Keratinocyte (primary cell): ENCODE measurements at places on chromosomes 5 and 9.

DNA sequence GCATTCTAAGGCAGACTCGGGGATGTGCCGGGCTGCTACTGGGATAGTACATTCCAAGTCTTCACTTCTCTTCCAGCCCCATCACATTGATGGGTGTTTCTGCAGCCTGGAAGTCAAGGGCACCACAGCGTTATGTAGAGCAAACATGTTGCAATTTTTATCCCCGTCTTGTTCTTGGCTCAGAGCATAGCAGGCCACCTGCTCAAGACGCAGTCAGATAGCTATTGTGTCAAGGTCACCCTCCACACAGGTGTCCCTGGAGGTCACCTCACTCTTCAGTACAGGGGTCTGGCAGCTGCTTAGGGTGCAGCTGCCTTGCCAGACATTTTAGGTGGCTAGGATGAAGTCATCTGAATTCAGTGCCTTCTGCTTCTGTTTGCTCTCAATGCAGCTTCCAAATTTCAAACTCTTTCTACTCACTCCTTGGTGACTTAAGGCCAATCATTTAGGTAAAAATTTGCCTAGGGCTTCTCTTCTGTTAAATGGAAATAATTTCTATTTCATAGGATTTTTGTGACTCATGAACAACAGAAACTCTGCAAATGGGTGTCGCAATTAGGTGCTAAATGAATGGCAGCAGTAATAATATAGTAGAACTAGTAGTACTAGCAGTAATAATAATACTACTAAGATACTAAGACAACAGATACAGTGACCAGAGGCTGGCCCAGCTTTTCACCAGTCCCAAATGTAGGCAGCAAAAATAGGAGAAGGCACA is 24.3 kb downstream of the KCNV2 start:
- DNase-seq: no peak

DNA sequence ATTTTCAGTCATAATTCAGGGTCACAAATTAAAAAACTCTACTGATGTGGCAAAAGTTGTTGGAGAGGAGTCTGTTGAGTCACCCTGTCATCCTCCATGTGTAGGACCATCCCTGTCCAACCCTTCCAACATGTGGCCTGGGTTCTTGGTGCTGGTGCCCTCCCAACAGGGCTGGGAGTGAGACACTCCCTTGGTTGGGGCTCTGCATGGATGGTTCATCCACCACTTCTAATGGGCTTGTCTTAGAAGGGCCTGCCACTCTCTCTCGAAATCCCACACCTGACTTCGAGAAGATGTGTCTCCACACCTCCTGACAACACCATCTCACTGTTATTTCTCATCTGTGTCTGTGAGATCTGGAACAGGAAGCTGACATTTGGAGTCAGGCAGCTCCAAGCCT is 312.2 kb upstream of the IRX4 start:
- DNase-seq: no peak

GRCh38 chr9:21031091-21031807 is at the start of gene HACD4:
Gene HACD4 (minus strand): TSS chr9:21031640. CDS start chr9:21031590, 50 bp downstream.
- DNase-seq: no peak

GRCh38 chr9:126957687-126958053 is 43.1 kb downstream of the RALGPS1 start:
- no peak for DNase-seq

DNA sequence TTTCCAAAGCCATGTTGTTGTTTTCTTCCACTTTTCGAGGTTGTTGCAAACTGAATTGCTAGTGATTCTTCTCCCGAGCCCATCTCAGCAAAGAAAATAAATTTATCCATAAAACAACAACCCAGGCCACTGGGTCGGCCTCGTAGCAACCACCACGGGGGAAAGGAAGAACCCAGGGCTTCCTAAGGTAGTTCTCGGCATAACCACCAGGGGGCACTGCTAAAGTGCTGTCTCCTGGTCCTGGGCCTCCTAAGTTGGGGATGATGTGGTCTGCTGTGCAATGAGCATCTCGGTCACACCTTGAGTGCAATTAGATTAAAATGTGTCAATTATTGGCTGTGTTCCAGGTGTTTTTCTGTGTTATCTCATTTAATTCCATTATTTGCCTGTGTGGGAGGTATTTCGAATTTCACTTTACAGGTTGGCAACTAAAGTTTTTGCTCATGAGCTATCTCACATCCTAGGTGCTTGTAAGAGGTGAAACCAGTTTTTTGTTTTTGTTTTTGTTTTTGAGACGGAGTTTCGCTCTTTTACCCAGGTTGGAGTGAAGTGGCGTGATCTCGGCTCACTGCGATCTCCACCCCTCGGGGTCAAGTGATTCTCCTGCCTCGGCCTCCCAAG is 102.8 kb upstream of the DAP start:
- DNase-seq: no peak

DNA sequence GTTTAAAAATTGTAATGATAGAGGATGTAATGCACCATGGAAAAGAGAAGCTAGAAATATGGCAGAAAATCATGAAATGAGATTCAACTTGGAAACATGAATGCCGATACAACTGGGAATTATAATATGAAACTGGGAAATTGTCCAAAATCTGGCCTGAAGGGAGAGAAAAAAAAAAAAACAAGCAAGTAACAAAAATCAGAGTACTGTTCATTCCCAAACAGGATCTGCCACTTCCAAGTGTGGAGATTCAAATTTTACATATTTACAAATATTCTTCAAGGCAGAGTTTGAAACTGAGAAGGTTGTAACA is 56.6 kb upstream of the MOCS2 start:
- no peak for DNase-seq

DNA sequence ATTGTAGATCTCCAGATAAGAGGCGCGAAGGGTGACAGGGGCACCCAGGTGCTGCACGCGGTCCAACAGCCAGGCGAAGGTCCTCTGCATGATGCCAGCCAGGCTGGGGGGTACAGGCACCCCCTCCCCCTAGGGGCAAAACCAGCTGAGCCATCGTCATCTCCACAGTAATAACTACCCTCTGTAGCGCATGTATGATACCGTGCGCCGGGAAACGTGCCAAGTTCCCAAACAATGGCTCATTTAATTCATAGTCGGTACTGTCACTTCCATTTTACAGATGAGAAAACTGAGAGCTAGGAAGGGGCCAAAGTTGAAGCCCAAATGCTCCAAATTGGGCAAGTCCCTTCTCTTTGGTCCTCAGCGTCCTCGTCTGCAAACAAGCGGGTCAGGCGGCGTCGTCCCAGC is 1.5 kb downstream of the KIF12 start:
- DNase-seq: no peak

- no peak for DNase-seq
These were observed 58.2 kb downstream of the CCNH start for GRCh38 chr5:87354496-87354895.

DNA sequence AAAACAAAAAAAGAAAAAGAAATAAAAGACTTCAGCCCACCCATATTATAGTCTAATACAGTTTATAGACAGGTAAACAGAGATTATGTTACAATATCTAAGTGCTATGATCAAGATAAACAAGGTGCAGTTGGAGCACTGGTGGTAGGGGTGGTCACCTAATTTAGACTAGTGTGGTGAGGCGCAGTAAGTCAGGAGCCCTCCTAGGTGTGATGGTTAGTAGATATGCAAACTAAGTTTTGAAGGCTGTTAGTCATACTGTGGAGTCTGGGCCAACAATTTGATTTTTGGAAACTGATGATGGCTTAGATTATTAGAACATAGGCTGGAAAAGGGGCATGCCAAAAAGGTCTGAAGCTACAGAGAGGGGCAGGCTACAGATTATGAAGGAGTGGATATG is 14.7 kb downstream of the NIPBL start:
- DNase-seq: no peak

GRCh38 chr9:114174876-114175771 is 19.8 kb downstream of the COL27A1 start:
- DNase-seq: no peak

GRCh38 chr9:130023144-130023787 is 19.7 kb downstream of the FNBP1 start:
- DNase-seq: no peak
